Stimulated activated CD4-positive, alpha-beta T cell treated with anti-CD3 and anti-CD28 coated beads, Interleukin-2, amount 100 ng/mL, for 48 hours (primary cell): ENCODE measurements at places on chromosomes 11 and 22.

DNA sequence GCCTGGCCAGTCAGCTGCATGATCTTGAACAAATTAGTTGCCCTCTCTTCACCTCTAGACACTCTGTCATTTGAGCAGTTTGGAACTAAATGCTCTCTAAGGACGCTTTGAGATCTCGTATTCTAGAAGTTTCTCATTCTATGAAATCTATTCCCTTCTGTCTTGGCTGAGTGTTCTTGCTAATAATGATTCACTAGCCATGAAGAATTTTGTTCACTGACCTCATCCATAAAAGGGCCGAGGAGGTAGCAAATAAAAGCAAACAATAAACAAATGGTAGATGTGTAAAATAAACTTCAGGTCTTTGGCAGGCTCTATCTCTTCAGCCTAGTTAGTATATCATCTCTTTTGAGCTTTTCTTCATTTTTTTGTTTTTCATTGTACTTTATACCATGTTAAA is 76.6 kb downstream of the USP35 start:
- no peak for DNase-seq

- no peak for DNase-seq
Observed at GRCh38 chr11:41612415-41612814, 153.0 kb upstream of the LRRC4C start.

DNA sequence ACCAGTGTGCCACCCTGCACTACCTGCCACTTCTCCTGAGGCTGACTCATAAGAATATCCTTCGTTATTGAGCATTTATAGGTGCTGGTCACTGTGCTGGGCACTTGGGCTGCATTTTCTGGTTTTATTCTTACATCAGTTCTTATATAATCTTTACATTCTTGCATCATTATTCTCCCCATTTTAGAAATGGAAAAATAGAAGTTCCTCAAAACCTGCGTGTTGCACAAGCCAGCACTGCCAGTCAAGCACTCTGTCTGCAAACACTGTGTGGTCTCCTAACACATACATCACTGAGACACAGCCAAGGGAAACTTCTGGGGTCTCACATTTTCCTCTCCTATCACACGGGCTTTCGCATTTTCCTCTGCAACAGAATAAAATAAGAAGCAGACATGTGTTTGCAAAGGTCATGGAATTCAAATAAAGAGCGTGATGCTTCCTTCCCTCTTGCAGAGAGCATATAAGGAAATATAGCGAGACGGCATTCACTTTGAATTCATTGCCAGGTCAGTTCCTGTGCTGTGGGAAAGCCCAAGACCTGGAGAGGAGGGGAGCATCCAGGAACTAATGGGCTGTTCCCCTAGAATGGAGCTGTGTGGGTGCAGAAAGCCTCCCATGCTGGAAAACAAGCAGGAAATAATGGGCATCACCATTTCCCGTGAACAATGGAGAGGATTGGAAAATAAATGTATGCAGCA is 73.9 kb upstream of the SEZ6L start:
- DNase-seq = no peak

GRCh38 chr11:97890466-97890865 is 1130.3 kb upstream of the CNTN5 start:
- no peak for DNase-seq

GRCh38 chr11:75576017-75576416 is 14.0 kb downstream of the SERPINH1 start:
- DNase-seq = no peak

GRCh38 chr11:102421261-102421660 is 31.3 kb downstream of the TMEM123 start:
- no peak for DNase-seq
